ENCODE measurements at places on chromosomes 4 and X. TPM values are rescaled to one million over a fixed set of nuclear protein-coding genes. Genes with fewer than 3 reads are reported as not detected.

DNA sequence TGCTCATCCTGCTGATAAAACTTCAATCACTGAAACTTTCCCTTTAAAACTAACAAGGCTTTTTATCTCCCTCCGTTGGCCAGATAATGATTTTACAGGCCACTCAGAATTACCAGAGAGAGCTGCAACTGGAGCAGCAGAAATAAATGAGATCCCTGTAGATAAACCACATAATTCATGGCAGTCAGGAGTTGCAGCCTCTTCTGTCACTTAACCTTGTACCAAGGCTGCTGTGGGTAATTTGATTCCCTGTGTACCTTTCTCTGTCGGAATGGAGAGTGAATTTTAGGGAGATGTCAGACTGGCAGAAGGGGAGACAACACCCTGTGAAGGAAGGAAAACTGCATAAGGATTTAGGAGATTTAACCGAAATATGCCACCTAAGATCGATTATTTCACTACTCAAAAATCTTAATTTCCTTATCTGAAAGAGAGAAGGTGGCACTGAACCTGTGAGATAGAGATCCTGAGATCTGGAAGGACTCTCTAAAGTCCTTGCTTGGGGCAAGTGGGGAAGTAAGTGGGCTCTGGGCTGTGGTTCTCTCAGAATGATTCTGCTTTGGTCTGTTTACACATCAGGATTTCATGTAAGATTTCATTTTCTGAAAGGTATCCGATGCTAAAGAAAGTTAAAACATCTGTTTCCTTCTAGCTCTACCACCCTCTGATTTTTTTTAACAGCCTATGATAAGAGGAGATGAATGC is 14.3 kb upstream of the TSPAN5 start:
- DNase-seq, result no peak

DNA sequence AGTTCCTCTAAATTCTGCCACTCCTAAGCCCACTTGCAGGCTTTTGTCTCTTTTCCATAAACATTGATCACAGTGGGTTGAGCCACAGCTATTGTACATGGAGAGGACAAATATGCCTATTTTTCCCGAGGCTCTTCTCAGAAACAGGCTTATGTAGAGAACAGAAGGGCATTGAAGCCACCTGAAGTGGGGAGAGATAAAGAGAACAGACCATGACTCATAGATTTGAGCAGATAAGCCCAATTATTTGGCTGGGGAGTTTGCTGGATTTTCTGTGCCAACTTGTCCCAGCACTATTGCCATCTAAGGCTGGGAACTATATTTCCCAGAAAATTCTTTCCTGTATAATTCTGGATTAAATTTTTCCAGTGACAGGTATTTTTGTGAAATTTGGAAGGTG is 446.1 kb upstream of the RPS6KA3 start:
- no peak for DNase-seq

DNA sequence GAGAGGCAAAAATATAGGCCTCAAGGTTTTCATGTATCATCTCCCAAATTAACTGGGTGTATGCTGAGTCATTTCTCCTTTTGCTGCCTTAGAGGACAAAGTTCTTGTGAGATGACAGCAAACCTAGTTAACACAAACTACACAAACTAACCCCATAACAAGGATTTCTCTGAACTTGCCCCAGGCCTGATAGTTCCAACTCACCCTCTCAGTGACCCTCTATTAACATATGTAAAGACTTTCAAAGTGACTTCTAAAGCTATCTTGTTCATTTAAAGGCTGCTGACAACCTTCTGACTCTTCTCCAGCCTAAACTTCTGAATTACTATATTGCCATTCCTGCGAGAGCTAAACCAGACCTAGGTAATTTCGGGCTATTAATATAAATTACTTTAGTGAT is 43.2 kb upstream of the CCDC149 start:
- no peak for DNase-seq

The MED28 gene
- total RNA-seq, result 54.5 TPM

The FGF13 gene
- total RNA-seq, result not detected

The MAP9 gene
- total RNA-seq, result 6.9 TPM
